Ureter (tissue), 1 donor: ENCODE measurements at places on chromosomes 13 and 19. TPM values are rescaled to one million over a fixed set of nuclear protein-coding genes. Genes with fewer than 3 reads are reported as not detected.
A peak's percentile ranks its signal among the peaks of the same experiment; 100 is the strongest.

DNA sequence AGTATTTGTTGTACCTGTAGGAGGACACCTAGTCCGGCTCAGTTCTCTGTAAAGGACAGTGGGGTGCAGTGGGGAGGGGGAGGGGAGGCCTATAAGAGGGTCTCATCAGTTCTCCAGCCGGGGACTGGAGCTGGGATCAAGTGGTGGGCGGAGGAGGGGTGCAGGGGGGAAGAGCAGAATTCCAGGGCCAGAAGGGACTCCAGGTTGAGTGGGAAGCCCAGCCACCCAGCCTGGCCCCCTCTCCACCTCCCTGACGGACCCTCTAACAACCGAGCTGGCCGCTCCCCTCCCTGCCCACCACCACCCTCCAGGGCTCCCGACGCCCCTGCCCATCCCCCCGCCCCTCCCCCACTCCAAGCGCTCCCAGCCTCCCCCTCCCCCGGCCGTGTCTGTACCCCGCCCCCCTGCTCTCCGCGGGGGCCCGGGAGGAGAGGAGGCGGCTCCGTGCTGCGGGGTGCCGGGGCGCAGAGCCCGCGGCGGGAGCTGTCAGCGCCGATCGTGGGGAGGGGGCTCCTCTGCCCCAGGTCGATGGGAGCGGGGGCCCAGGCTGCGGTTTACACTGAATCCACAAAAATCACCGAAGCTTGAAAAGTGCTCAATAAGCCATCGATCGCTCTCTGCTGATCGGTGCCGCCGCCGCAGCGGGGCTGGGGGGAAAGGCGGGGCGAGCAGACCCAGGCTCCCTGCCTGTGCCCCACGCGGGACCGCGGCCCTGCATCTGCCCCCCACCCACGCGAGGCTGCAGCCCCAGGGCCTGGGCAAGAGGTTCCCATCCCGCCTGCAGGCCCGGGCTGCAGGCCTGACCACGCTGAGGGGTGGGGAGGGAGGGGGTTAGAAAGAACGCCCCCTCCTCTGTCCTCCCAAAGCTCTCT lies 34.6 kb upstream of the ONECUT3 start:
- DNase-seq = no peak

- DNase-seq = no peak
Observed at GRCh38 chr19:43468354-43469159, 3.1 kb upstream of the LYPD3 start.

DNA sequence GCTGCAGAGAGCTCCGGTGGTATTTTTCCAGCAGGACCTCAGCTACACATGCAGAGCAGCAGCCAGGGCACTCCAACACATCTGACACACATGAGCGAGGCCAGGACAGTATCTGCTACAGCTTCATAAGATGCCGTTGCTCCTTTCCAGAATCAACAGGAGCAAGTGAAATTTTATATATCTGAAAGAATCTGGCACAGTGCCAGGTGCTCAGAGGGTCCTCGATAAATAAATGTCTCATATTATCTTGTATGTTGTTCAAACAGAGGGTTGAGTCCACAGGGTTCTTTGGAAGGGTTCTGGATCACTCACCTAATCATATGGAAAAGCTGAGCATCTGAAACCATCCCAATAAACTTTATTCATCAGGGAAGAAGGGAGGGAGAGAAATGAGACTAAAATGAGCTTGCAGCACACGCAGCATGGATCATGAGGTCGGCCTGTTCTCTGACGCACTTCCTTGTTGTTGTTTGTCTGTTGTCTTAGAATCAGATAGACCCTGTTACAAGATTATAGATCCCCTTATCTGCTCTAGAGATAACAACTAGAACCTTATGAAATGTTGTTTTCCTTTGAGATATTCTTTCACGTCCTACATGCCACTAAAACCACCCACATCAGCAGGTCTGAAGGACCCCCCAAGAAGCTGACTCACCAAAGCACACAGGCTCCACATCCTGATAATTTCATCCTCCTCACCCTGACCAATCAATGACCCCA lies 3.2 kb upstream of the METTL21C start:
- DNase-seq = no peak

GRCh38 chr13:99704390-99704789 lies 203.1 kb downstream of the TM9SF2 start:
- no peak for DNase-seq

- no peak for DNase-seq
Observed at GRCh38 chr19:52398081-52398441, 412 bp downstream of the ZNF528 start.

DNA sequence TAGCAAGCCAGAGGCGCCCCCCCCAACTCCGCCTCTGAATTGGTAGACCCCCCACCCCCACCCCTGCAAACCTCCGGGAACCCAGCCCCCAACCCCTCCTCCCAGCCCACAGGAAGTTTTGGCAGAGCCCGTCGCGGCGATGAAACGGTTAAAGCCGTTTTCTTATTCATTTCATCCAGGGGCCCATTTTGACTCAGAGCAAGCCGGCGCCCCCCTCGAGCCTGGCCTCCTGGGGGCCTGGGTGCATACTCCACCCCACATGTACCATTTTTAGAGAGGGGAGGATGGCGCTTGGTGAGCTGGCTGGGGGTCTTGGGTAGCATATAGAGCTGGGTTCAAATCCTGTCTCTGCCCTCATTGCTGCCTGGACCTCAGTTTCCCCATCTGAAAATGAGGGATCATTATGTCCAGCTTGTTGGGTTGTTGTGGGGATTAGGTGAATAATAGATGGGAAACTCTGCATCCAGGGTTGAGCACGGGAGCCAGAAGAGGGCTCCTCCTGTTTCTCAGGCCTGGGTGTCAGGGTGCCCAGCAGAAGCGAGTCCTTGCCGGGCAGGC lies 7.9 kb upstream of the JUNB start:
- DNase-seq = no peak

DNA sequence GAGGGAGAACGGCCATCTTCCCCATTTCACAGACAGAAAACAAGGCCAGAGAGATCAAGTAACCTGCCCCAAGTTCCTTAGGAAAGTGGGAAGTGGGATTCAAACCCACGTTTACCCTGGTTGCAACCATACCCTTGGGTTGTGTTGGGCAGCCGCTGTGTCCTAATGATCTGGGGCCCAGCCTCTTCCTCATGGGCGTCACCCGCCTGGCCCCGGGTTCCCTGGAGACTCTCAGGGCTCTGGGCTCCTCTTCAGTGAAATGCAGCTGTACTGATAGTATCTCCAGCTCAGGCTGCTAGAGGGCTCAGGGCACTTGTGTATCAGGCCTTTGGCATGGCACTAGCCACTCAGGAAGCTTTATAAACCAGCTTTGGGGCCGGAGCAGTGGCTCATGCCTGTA lies 9.8 kb downstream of the TMED1 start:
- no peak for DNase-seq

- peak; percentile 23 for DNase-seq
Observed at GRCh38 chr13:112825071-112825470, 135.2 kb downstream of the ATP11A start.

DNA sequence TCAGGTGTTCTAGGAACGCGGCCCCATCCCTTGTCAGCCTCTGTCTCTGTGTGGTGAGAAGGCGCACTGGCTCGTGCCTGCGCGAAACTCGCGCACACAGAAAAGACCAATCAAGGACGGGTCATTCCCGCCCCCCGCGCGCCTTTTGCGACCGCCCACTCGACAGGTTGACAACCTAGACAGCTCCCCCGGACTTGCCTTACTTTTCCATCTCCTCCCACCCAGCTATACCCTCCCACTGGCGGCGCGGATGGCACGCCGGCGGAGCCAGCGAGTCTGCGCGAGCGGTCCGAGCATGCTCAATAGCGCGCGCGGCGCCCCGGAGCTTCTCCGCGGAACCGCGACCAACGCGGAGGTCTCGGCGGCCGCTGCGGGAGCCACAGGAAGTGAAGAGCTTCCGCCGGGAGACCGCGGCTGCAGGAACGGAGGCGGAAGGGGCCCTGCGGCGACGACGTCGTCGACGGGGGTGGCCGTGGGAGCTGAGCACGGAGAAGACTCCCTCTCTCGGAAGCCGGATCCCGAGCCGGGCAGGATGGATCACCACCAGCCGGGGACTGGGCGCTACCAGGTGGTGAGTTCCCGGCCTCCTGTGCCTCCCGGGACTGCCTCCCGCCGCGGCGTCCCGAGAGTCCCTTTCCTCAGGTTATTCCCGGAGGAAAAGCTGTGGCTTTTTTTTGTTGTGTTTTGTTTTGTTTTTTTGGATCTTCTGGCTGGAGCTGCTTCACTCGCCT lies at the start of gene NDFIP2:
Gene NDFIP2, plus strand, starts transcription at position 202 of the 731 bp plus-strand sequence. Its CDS starts 49 bp downstream, at position 251.
- DNase-seq = peak; percentile 88

DNA sequence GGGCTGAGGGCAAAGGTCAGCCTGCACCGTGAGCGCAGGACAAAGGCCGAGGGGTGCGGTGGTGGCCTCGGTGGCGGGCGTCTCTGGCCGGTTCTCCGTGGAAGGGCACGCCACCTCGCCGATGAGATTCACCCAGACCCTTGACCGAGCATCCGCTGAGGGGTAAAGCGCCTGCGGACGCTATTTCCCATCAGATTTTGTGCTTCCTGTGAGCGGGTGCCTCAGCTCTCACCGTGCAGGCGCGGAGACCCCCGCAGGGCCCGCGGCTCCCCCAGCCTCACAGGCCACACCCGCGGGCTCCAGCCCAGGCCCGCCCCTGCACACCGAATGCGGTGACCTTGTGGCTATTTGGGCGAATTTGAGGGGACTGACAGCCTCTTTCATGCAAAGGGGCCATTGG lies 348.0 kb downstream of the TEX29 start:
- DNase-seq = no peak

DNA sequence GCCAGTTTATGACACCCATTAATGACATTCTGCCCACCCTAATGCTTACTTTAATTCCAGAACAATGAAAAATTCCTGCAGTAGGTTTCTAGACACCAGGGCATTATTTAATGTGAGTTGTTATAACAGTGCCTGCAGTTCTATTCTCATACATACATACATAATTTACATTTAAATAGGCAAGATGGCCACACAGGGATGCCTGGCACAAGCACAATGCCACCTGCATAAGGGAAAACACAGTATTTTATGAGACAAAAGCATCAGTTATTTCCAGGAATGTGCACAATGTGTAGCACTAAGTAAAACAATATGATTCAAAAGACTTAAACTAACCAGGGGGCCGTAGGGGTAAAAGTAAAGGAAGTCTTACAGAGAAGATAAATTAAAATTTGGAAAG lies 243.9 kb upstream of the SPRY2 start:
- DNase-seq = no peak

DNA sequence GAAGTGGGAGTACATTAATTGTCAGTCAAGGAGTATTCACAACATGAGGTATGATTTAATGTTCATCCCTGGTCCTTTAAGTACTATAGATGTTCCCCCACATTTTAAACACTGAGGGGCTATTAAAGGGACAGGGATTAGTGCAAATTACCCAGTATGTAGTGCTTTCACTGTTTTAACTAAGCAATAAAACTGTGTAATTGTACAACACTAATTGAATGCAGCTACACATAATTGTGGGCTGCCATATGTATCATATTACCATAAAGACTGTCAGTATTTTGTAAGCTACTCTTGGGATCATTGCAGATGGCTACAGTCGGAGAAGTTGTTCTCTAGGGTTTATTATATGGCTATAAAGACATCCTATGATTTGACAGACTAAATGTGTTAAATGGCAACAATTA lies 316.6 kb downstream of the DCLK1 start:
- no peak for DNase-seq

GRCh38 chr19:39927524-39928356 lies 6.7 kb downstream of the FCGBP start:
- peak; percentile 32 for DNase-seq

- no peak for DNase-seq
Observed at GRCh38 chr19:10655457-10656312, 1.5 kb downstream of the ILF3 start.

- DNase-seq = no peak
Observed at GRCh38 chr13:42420304-42420703, 148.4 kb downstream of the AKAP11 start.

GRCh38 chr13:80605011-80605410 lies 264.1 kb upstream of the SPRY2 start:
- no peak for DNase-seq

Gene SKA3
- total RNA-seq = 0.60 TPM

Gene CEBPA
- 34.1 TPM for total RNA-seq

Gene PSG3
- total RNA-seq = not detected

Gene C19orf73
- 2.4 TPM for total RNA-seq

Gene POGLUT2
- 2.2 TPM for total RNA-seq

Gene LGALS7B
- not detected for total RNA-seq

Gene HPN
- total RNA-seq = 0.73 TPM

Gene GGN
- 0.86 TPM for total RNA-seq

Gene CHAF1A
- total RNA-seq = 23.0 TPM

Gene CLEC17A
- total RNA-seq = 0.26 TPM

Gene PTH2
- not detected for total RNA-seq

Gene APLP1
- 6.2 TPM for total RNA-seq

Gene PRSS57
- total RNA-seq = not detected

Gene SYCN
- not detected for total RNA-seq

Gene PSPN
- 1.1 TPM for total RNA-seq
